ENCODE measurements at places on chromosomes 11 and 22.

DNA sequence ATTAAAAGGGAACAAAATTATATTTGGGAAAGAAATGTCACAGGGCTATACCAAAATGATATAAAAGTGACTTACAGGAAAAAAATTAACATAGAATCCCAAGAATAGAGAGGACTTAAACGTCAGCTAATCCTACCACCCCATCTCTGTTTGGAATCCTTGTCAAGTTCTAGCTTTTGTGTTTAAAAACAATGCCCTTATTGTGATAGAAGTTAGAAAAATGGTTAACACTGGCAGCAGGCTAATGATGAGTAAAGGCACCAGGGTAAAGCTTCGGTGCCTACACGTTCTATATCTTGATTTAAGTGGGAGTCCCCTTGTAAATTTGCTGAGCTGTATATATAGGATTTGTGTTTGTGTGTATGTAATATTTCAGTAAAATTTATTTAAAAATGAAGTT is 453.3 kb upstream of the TENM4 start:
- DNase-seq = no peak

- no peak for DNase-seq
These were observed 217.5 kb downstream of the DDX10 start for GRCh38 chr11:108882211-108882831.

- no peak for DNase-seq
These were observed 292.2 kb downstream of the INSC start for GRCh38 chr11:15406851-15407351.

DNA sequence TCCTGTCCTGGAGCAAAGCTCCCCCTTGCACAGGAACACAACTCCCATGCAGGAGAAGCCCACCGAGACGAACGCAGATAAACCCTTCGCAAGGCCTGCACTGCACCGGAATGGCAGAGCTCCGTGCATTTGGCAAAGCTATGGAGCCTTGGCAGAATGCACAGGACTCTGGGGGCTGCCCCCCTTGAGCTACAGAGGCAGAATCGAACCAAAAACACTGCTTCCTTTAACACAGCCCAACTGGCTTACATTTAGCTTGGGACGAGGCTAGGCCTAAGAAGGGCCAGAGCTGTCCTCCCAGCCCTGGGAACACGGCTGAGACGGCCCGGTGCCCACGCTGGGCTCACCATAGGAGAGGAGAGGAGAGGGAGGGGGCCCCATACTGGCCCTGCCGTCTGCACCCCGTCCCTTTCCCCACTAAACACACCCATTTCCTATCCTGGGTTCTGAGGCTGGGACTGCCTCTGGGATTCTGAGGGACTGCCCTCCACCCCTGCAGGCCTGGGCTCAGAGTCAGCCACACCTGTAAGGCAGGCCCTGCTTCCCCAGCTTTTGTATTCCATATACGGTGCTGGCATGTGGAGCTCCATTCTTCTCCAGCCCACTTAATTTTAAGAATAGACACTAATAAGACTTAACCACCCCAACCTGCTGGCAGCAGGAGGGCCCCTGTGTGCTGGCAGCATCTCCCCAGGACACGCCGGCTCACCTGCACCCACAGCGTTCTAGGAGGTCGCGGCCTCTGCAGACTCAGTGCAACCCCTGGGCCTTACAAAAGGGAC is 32.9 kb downstream of the PPM1F start:
- DNase-seq = no peak

DNA sequence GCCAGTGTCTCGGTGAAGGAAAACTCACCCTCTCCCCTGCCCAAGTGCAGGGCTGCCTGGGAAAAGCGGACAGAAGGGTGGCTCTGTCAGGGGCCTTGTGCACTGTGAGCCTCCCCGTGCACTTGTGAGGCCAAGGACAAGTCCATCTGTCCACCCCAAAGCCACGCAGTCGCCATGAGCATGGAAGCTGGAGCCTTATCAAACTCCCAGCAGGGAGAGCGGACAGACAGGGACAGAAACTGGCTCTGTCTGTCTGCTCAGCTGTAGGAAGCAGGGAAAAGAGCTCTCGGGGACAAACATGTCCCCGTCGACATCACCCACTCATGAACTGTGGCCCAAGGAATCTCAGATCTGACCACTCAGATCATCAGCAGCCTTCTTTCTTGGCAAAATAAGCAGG is 1385.4 kb downstream of the TBC1D22A start:
- DNase-seq = no peak

DNA sequence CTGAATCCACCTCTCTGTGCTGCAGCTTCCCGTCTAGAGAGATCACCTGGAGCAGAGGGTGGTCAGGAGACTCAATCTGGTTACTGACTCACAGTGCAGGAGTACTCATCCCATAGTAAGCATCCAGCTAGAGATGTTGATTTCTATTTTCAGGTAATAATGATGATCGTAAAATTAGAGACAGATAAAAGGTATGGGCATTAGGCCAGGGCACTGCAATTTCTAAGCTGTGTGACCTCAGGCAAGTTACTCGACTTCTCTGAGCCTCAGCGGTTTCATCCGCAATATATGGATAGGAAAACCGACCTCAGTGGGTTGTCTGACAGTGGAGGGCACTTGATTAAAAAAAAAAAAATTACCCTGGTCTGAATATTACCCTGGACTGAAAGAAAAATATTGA is 13.8 kb upstream of the SAMM50 start:
- DNase-seq = no peak

GRCh38 chr22:33438273-33438672 is 380.1 kb upstream of the SYN3 start:
- peak; percentile 93 for DNase-seq

All from NCI-H2171 (cell line).